ENCODE measurements at places on chromosomes 3 and 15.

GRCh38 chr3:37986479-37987314 is 3.9 kb upstream of the VILL start:
- DNase-seq: no peak

GRCh38 chr3:27696906-27697305 is 25.2 kb downstream of the EOMES start:
- DNase-seq: no peak

DNA sequence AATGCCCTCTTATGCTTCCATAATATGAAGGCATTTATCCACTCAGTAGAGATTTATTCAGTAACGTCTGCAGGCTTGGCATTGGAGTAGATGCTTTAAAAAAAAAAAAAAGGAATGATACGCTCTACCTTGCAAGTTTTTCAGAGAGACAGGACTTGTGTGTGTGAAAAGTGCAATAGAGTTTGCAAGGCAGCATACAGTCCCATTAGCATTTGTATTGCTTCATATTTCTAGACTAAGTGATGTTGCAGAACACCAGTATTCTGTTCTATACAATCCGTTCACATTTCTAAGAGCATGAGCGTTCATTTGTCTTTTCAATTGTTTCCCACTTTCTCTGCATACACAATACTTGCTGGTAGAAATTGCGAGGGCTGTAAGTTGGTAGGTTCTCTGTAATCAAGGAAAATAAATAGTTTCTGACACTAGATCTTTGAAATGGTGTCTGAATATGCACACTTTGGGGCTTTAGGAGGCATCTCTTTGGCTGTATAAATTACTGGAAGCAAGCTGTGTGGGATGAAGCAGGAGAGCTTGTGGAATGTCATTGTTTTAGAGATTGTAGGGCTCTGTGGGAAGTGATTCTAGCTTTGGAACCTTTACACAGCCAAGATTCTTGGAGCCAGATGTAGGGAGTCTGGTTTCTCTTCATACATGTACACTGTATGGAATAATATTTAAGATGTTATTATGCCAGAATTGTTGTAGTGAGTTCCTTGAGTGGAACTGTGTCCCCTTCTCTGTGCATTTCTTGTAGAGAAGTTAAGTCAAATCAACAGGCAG is 262.7 kb downstream of the FEZF2 start:
- DNase-seq: no peak

DNA sequence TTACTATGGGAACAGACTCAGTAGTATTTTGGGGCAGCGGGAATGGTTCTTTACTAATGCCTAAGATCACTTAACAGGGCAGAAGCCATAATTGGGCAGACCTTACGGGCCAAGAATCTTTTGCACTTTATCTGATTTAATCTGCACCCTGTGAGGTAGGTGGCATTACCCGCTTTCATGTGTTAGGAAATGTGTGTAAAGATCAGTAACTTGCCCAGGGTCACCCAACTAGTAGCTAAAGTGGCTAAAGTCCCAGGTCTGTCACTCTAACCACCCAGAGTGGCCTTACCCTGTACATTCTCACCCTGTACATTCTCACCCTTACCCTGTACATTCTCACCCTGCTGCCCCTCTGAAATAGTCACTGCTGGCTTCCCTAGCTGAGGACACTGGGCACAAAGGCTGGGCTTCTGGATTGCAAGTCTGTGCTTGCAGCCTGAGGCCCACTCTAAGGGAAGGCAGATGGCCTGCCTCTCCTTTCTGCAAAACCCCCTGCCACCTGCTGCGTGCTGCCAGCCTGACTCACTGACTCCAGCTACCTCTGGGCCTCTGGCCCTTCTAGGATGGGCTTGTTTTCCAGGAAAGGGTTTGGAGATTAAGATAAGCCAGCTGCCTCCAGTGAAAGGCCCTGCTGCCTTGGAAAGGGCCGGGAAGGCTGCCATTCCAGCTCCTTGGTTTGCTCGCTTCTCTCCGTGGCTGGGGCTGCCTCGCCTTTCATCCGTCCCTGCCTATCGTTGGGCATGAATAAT is 37.5 kb upstream of the MYZAP start:
- no peak for DNase-seq

DNA sequence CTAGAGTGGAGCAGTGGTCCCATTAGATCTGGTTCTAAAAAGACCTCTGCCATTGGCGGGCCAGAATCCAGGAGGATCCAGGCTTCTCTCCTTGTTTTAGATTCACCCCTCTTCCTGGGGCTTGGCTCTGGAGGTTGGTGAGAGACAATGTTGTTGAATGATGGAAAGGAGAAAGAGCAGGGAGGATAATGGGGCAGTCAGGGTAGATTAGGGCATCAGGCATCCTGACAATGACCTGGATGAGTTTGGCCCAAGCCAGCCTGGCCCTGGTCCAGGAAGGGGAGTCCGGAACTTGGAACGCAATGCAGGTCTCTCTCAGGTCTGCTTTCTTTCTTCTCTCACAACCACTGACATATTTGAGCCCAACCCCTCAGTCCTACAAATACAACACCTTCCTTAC is 260.1 kb upstream of the RASGRP1 start:
- no peak for DNase-seq

DNA sequence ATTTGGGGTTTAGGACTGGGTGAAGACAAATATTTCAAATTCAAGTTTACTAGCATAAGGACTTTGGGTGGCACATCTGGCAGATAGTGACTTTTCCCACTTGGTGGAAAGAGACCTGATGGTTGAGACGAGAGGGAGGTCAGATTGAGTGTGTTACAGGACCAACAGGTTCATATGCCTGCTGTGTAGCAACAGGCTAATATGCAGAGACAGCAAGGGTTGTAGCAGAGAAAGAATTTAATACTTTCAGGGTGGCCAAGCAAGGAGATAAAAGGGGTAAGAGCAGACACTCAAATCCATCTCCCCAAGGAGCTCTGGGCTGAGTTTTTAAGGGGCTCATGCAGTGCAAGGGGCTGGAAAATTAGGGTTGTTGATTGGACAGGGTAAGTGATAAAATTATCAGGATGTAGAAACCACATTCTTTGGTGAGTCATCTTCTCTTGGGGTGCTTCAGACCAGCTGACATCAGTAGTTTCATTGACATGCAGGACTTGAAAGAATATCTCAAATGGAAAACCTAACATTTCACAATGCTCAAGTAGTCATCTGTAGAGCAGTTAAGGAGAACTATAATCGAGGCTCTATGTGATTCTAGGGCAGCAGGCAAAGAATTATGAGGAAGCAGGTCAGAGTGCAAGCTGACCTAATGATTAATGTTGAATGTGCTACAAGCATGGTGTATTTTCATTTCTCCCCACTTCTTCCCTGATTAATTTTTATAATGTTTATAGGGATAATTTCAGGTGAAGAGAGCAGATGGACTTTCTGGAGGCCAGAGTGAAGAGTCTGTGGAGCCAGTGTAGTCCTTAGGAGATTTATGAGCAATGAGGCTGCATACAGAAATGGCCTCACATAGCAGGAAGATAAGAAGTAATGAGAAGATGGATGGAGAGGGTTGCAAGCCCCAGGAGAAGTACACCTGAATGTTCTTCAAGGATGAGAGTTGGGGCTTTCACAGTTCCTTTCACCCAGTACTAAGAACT is 13.7 kb downstream of the FOXB1 start:
- no peak for DNase-seq

DNA sequence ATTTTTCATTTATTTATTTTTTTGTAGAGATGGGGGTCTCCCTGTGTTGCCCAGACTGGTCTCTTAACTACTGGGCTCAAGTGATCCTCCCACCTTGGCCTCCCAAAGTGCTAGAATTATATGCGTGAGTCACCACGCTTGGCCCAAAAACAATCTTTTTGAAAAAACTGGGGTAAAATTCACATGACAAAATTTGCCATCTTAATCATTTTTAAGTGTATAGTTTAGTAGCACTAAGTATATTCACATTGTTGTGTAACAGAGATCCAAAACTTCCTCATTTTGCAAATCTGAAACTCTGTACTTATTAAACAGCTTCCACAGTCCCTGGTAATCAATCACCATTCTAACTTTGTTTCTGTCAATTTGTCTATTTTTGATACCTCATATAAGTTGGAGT is 5.2 kb downstream of the SNX1 start:
- no peak for DNase-seq

GRCh38 chr3:7875925-7876324 is 625.7 kb upstream of the LMCD1 start:
- no peak for DNase-seq

DNA sequence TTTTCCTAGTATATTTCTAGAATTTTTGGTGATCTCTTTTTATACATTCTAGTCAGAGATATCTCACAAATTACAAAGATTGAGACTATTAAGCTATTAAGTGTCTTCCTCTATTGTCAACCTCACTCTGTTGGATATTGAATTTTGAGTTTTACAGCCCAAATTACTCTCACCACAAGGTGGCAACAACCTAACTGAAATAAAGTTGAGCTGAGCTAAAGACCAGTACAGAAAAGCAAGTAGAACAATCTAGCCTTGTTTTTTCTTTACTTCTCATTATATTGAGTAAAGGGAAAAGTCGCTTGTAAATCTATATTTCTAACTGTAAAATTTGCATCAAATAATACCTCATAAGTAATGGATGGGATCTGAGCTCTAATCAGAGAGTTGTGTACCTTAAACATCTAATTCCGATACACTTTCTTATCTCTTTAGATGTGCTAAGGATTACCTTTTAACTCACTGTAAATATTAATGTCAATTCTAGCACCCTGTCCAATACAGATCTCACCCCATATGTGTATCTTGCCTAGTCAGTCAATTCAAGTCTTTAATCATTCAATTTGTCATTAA is 13.6 kb upstream of the COMMD2 start:
- DNase-seq: peak; percentile 20

DNA sequence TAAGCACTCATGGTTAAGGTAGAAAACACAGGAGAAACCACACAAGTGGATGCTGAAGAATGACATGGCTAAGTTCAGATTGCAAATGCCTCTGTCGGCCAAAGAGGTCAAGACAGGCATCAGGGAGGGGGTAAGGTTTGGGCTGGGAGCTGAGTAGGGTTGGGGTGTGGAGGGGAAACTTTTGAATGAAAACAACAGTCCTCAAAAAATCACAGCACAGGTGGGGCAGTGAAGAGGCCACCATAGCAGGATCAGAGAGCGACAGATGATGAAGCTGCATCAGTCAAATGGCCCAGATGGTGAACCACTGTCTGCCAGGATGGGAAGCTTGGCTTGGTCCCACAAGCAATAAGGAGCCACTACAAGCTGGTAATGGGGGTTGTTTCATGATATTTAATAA is 74.9 kb downstream of the ADCY5 start:
- DNase-seq: no peak

DNA sequence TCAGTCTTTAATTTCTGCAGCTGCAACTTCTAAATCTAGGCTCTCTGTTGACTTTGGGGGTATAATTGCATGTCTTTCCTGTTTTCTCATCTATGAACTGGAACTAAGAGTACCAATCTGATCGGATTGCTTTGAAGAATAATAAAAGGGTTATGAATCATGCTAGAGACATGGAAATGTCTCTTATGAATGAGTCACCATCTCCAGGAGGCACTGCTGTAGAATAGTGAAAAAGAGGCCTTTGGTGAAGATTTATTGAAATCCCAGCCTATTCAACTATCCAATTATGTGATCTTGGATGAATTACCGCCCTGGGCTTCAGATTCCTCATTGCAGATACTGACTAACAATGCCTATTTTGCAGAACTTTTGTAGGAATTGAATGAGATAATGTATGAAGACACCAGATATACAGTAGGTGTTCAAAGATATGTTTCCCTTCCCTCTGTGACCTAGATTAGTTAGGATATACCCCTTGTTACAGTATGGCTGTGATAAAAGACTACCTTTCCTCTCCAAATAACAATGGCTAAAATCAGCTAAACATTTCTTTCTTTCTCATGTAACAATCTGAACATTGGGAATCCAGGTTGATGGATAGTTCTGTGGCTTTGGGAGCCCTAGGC is 11.5 kb upstream of the CMTM8 start:
- DNase-seq: no peak

DNA sequence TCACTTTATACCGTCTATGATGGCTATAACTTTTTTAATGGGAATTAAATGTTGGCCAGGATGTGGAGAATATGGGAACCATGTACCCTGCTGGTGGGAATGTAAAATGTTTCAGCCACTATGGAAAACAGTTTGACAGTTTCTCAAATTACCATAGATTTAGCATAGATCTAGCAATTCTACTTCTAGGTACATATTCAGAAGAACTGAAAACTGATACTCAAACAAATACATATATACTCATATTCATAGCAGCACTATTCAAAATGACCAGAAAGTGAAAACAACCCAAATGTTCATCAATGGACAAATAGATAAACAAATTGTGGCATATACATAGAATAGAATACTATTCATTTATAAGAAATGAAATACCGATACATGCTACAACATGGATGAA is 539.4 kb downstream of the IGSF11 start:
- no peak for DNase-seq

DNA sequence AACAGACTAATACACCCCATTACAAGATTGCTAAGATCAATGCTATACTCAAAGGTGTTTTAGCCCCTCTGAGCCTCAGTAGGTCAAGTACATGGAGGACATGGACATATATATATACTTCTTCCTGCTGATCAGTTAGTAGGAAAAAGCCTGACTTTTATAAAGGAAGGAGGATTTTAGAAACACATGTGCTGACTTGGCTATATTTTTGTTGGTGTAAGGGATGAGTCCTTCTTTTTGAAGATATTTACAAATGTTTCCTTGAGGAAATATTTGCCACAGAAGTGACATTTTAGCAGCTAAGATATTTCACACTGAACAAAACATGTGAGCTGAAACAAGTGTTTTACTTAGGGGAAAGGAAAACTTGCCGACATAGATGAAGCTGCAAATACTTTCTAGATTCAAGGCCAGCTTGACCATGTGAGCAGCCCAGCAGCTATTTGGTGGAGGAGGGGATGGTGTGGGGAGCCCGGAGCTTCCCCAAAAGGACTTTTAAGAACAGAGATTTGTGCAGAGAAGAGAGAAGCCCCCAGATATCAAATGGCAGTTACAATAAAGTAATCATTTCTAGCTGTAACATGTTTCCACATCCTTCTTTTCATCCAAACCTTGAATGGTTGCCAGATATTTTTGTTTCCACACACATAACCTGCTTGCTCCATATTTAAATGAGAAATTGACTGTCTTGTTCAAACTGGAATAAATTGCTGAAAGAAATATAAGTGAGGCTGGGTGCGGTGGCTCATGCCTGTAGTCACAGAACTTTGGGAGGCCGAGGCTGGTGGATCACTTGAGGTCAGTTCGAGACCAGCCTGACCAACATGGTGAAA is 111.7 kb upstream of the NR2F2 start:
- DNase-seq: no peak

DNA sequence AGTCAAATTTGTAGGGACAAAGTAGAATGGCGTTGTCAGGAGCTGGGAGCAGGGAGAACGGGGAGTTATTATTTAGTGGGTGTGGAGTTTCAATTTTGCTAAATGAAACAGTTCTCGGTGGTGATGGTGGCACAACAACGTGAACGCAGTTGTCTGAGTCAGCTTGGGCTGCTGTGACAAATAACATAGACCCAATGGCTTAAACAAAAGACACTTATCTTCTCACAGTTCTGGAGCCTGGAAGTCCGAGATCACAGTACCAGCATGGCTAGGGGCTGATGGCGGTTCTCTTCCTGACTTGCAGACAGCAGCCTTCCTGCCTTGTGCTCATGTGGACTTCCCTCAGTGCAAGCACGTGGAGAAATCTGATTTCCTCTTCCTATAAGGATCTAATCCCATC is 90.2 kb downstream of the CHSY1 start:
- DNase-seq: no peak
